NCI-H187 treated with DMSO at 0.1 percent for 48 hours (cell line): ENCODE measurements at places on chromosomes 1 and 21.

DNA sequence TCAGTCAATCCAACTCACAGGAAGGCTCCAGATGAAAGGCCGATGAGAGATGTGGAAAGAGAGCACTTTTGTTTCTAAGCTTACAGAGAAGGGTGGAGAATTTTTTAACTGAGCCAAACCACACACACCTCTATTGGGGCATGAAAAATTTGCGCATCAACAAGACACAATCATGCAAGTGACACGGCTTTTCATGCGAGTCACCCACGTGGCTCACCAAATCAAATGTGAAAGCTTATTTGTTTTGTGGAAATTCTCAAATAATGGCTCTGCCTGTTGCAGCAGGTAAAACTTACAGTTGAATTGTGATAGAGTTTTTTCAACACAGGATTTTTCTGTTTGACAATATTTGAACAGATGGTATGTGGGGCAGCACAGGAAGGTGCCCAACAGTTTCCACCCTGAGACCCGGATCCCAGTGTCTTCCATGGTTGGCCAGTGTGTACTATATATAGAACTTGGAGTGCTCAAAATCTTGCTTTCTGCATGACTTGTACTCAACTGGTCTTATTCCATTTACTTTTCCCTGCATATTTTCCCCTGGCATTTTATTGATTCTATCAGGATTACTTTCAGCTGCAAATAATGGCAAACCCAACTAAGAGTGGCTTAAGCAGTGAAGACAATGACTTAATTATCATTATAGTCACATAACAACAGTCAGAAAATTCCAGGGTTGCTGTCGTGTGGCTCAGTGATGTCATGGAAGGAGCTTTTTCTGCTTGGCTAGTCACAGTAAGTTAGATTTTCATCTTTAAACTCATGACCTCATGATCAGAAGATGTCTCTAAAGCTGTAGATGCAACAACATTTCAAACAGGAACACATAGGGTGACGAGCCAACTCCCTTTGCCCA, 90.6 kb upstream of the SIM2 start:
- no peak for DNase-seq

DNA sequence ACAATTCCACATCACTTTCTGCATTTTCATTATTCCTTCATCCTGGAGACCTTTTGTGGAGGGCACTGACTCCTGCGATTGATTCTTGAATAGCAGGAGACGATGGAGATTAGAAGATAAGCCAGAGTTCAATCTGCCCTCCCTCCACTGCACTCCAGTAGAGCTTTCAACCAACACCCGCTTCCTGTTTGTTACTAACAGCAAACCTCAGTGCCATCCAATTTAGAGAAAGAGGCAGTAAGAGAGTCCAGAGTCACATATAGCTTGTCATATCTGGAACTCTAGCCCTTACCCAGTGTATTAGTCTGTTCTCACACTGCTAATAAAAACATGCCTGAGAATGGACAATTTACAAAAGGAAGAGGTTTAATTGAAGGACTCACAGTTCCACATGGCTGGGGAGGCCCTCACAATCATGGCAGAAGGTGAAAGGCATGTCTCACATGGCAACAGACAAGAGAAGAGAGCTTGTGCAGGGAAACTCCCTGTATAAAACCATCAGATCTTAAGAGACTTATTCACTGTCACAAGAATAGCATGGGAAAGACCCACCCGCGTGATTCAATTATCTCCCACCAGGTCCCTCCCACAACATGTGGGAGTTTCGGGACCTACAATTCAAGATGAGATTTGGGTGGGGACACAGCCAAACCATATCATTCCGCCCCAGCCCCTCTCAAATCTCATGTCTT, 55.9 kb downstream of the PCBP3 start:
- no peak for DNase-seq

- DNase-seq = no peak
These were observed 18.4 kb upstream of the DNASE2B start for GRCh38 chr1:84379917-84380180.

- DNase-seq = no peak
These were observed 11.5 kb downstream of the MORN1 start for GRCh38 chr1:2379733-2380404.

- DNase-seq = no peak
These were observed 90.6 kb downstream of the HIVEP3 start for GRCh38 chr1:41827991-41828570.

DNA sequence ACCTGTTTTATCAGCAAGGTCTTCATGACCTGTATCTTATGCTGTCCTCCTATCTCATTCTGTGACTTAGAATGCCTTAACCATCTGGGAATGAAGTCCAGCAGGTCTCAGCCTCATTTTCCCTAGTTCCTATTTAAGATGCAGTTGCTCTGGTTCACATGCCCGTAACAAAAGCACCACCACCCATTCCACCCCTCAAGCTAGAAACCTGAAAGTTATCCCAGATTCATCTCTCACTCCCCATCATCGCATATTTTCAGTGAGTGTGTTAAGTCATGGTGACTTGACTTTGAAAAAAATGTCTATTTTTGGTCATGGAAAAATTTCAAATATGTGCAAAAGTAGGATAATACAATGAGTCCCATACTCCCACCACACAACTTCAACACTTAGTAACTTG, 11.7 kb downstream of the HMGN2 start:
- no peak for DNase-seq

DNA sequence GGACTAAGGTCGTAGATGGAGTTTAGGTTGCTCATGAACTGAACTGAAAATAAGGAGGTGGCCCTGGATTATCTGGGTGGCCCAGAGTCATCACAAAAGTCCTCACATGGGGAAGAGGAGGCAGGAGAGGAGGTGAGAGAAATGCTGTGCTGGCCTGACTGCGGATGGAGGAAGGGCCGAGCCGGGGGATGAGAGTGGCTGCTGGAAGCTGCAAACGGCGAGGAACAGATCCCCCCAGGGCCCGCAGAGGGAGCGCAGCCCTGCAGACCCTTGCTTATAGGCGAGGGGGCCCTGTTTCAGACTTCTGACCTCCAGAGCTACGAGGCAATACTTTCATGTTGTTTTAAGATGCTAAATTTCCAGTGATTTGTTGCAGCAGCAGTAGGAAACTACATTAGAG, 102.7 kb upstream of the C1orf174 start:
- DNase-seq = no peak

DNA sequence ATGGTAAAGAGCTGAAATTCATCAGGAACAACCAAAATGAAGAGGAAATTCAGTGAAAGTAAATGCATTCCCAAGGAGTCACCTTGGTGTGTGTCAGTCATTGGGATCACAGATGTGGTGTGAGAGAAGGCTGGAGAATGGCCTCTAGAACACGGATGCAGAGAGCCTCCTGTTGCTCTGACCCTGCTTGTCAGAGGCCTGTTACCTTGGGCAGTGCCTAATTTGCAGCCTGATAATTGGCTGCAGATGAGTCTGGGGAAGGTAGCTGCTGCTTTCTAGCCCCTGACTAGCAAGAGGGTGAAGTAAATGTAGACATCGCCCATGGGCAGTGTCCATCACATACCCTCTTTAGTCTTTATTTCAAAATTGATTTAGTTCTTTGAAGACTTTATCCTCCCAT, 3.3 kb downstream of the GCSAML start:
- no peak for DNase-seq

- no peak for DNase-seq
These were observed 93.3 kb downstream of the IGSF21 start for GRCh38 chr1:18200918-18201317.

- no peak for DNase-seq
These were observed 3.9 kb downstream of the LAMB3 start for GRCh38 chr1:209648346-209648745.

GRCh38 chr1:161702250-161702649, 4.8 kb upstream of the FCRLA start:
- no peak for DNase-seq

DNA sequence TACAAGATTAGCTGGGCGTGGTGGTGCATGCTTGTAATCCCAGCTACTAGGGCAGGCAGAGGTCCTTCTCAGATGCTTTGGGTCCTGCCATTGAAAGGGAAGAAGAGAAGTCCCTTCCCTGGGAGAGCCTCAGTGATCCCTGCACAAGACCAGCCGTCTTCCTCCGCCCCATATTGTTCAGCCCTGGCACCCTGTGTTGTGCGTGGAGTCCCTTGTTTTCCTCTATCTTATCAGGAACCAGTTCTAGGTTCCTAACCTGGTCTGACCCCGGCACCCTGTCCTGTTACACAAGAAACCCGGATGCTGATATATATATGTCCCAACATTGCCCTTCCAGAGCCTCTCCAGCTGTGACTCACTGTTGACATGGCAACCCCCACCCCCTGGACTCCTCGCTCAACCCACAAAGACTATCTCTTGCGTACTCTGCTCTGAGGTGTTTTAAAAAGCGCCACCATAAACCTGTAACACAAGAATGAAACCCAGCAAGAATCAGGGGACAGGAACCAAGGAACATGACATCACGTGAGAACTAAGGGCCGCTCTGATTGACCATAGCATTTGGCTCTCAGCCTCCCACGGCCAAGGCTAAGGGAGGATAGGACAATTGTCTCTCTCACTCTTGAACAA, 4.8 kb downstream of the MX2 start:
- DNase-seq = no peak

DNA sequence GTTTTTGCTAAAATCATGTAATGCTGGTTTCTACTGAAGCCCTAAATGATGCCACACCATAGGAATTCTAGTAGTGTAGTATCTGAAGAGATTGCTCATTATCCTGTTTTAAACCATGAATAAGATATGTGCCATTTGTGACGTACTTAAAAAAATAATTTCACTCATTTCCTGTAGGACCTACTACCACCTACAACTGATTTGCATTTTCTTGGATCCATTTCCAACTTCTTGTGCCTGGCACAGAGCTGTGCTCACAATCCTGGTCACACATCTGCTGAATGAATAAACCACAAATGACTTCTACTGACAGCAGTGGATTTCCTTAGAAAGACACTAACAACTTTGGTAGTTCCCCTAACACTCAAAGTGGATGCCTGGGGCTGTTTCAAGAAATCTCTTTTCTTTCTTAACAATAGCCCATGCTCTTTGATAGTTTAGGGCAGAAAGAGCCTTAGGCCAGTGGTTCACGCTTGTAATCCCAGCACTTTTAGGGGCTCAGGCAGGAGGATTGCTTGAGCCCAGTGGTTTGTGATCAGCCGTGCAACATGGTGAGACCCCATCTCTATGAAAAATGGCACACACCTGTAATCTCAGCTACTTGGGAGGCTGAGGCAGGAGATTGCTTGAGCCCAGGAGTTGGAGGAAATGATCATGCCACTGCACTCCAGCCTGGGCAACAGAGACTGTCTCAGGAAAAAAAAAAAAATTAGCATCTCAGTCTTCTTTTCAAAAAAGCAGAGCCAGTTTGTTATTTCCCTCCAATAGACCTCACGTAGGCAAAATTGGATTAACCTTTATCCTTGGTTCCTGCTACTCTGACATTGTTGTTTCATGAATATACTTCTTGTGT, 13.0 kb upstream of the BATF3 start:
- no peak for DNase-seq

GRCh38 chr1:241985787-241986186, 13.1 kb downstream of the MAP1LC3C start:
- no peak for DNase-seq

GRCh38 chr1:204032642-204033235, 40.2 kb upstream of the SOX13 start:
- DNase-seq = no peak

DNA sequence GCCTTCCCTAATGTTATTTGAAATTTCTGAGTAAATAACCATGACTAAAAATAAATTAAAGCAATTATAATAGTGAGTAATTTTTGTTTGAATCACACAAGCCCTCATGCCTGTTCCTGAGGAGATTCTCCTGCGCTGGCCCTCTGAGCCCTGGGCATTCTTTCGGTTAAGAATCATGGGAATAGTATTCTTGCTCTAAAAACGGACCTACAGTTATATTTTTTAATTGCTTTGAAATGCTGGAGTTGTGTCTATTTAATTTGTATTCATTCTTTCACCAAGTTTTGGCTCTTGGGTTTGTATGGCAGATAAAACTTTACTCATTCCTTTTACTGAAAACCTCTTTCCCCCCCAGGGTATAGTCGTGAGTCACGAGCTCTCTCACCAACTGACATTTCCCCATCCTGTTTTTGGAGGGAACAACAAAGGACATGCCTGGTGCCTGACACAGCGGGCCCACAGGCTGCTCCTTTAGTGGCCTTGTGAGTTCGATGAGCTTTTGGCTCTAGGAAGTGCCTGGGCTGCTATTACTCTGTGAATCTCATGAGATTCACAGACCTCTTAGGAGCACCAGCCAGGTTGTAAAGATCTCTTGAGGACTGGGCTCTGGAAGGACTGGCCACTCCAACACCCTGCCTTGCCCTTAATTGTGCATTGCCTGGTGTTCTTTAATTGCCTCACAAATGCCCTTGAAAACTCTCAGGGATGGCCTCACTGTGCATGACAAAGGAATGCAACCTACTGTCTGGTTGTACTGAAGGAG, 58.6 kb downstream of the DDR2 start:
- DNase-seq = no peak

GRCh38 chr1:1752190-1752589, 26.1 kb downstream of the NADK start:
- DNase-seq = no peak

DNA sequence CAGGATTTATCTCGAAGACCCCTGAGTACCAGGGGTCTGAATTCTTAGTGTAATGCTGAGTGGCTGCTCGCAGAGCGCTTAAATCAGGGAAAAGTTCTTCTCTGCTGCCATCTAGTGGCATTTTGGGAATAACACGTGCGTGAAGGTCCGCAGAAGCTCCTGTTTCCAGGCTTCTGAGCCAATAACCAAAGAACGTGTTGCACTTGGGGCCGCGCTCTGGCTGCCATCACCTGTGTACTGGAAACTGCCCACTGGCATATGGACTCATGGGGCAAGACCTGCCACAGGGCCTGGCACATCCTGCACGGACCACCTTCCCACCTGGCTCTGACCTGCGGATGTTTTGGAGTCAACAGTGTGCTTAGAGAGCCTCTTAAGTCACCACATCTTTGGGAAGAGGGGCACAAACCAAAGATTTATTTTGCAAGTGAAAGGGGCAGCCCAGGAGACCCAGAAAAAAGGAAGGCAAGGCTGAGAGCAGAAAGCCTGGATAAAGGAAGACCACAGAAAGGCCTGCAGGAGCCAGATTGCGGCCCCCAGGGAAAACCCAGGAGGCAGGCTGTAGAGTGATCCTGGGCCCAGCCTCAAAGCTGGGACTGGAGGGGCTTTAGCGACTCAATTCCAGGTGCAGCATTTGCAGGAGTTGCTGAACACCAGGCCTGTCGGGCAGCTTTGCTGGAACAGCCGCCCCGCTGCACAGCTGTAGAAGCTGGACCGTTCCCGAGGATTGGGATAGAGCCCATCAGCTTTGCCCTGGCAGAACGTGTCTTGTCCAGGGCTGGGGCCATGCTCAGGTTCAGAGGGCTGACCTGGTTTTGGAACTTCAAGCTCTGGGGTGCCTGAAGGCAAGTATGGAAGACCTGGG, 13.0 kb downstream of the CHIT1 start:
- DNase-seq = peak; percentile 49

GRCh38 chr1:178713259-178713658, 11.8 kb upstream of the RALGPS2 start:
- no peak for DNase-seq

GRCh38 chr21:44893948-44894656, 20.6 kb upstream of the PTTG1IP start:
- DNase-seq = no peak
